Activated gamma-delta T cell treated with anti-CD3 and anti-CD28 coated beads, Interleukin-2, amount 50 U/mL, for 16 hours (primary cell): ENCODE measurements at places on chromosomes 7 and 10.

GRCh38 chr7:143493751-143494150 lies 16.1 kb downstream of the TAS2R41 start:
- DNase-seq, result no peak

- DNase-seq, result no peak
These were observed 112.8 kb downstream of the CDK14 start for GRCh38 chr7:90708841-90709317.

GRCh38 chr7:93147363-93147762 lies 822 bp downstream of the SAMD9L start:
- DNase-seq, result peak; percentile 13

GRCh38 chr7:18566829-18567228 lies 71.3 kb downstream of the HDAC9 start:
- DNase-seq, result no peak

GRCh38 chr7:27695096-27695495 lies 32.4 kb upstream of the HIBADH start:
- DNase-seq, result no peak

DNA sequence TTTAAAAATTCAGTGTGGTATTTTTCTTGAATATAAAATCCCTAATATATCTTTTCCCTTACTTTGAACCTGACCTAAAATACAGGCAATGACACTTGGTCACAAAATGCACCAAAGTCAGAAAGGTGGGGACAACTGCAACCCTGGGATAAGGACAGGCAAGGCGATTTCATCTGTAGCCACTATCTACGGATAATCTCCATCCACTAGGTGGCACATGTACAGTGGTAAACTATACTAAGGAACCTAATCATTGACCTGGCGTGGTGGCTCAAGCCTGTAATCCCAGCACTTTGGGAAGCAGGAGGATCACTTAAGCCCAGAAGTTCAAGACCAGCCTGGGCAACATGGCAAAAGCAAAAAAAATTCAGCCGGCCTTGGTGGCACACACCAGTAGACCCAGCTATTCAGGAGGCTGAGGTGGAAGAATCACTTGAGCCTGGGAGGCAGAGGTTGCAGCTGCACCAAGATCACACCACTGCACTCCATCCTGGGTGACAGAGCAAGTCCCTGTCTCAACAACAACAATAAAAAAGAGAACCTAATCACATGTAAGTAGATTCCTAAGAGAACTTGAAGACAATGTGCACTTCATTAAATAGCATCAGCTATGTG lies 98.9 kb downstream of the KMT2C start:
- no peak for DNase-seq

GRCh38 chr7:77975672-77976480 lies 177.3 kb downstream of the PHTF2 start:
- no peak for DNase-seq

- no peak for DNase-seq
These were observed 145.7 kb downstream of the C10orf105 start for GRCh38 chr10:71573562-71574518.

- DNase-seq, result no peak
These were observed 29.6 kb downstream of the DMBT1 start for GRCh38 chr10:122590153-122590552.

GRCh38 chr7:138097064-138097741 lies 20.9 kb downstream of the AKR1D1 start:
- no peak for DNase-seq

DNA sequence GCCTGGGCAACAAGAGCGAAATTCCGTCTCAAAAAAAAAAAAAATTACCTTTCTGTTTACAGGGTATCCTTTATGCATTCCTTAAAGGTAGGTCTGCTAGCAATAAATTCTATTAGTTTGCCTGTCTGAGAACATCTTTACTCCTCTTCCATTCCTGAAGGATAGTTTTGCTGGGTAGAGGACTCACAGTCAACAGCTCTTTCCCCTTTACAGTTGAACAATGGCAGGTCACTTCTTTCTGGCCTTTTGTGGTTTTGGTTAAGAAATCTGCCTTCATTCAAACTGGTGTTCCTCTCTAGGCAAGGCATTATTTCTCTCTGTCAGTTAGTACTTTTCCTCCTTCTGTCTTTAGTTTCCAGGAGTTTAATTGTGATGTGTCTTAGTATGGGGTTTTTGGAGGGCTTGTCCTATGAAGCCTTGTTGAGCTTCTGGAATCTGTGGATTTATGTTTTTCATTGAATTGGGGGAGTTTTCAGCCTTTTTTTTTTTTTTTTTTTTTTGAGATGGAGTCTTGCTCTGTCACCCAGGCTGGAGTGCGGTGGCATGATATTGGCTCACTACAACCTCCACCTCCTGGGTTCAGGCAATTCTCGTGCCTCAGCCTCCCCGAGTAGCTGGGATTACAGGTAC lies 4.8 kb upstream of the DNAAF5 start:
- no peak for DNase-seq

GRCh38 chr7:78195281-78195680 lies 396.7 kb downstream of the PHTF2 start:
- DNase-seq, result no peak

DNA sequence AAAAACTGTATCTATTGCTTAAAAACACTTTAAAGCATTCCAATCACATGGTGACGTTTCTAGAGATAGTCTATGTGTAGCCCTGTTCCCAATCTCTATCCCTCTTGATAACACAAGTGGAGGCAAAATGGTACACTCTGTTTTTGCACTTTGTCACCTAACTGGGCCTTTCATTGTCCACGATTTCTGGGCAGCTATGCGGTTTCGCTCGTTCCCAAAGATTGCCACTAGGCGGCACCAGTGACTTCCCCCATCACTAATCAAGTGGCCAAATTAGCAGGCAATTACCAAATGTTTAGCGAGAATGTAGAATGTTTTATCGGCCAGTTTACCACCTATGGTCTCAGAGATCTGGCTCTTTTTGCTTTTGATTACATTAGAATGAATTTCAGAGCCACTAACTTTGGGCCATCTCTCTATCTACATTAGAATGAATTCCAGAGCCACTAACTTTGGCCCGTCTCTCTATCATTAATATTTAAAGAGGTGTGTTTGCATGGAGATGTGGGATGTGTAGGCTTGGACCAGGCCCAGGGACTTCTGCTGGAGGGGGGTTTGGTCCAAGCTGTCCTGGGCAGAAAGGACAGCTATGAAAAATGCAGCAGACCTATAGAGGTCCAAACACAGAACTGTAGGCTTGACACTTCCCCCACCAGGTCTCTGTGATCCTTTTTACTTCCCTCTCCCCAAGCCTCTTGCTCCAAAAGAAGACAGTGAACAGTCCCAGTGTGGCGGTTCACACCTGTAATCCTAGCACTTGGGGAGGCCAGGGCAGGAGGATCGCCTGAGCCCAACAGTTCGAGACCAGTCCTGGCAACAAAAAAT lies 90.1 kb downstream of the EPC1 start:
- peak; percentile 43 for DNase-seq

- no peak for DNase-seq
These were observed 12.2 kb downstream of the LZTS2 start for GRCh38 chr10:101011517-101012423.

DNA sequence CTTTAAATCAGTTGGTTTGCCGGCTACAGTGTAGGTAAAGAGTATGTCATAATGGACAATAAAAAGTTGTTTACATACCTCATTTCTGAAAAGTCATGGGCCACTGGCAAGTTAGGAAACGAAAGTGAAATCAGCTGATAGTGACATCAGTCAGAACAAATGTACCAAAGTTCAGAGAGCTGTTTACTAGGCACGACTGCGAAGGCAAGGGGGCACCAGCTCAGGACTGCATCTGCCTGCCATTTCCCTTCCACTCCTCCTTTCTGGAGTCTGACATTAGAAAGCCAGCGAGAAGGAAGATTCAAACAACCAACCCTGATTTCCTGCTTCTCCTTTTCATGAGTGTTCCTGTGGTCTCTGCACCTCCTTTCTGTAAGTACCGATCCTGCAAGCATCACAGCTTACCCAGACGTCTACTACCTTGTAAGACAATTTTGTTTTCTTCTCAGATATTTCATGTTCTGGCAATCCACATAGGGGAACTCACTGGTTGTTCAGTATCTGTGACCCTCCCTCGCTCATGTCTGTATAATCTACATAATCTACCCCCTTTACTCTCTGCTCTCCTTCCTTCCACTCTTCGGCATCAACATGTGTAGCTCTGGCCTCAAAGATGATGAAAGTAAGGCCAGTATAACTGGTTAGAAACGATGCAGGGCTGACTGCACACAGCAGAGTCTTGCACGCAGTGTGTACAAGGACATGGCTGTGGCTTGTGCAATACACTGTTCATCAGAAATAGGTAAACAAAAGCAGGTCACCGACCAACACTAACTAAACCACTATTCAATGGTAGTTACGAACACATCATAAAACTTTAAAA lies at the start of gene TMEM140:
TSS of gene TMEM140 (plus strand) at position 174 of the 823 bp plus-strand sequence. CDS start 16,370 bp downstream, outside the sequence.
- DNase-seq, result peak; percentile 45

DNA sequence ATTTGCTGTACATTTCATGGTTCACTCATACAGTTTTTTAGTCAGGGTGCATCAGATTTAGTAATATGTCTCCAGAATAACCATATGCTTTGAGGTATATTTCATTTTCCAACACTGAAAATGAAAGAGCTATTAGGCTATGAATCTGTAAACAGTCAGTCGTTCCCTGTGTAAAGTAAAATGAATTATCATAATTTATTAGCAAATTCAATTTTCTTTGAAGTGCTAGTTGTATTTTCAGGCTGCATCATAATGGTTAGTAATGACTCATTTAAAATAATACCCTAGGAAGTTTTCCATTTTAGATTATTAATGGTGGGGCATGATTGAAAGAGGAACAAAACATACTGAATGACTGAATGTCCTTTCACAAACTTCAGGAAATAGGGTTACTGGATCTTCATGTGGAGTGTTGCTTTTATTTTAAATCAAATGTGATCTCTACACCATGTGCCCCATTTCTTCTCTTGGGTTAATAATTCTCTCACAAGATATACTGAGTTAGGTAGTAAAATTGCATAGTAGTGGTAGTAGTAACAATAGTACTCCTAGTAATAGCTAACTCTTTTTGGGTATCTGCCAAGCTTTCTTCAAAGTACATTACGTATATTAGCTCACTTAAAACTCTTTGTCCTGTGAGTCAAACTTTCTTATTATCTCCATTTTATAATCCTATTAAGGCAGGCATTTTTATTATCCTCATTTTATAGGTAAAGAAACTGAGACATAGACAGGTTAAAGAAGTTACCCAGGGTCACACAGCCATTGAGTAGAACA lies 476.5 kb downstream of the SUGCT start:
- no peak for DNase-seq

DNA sequence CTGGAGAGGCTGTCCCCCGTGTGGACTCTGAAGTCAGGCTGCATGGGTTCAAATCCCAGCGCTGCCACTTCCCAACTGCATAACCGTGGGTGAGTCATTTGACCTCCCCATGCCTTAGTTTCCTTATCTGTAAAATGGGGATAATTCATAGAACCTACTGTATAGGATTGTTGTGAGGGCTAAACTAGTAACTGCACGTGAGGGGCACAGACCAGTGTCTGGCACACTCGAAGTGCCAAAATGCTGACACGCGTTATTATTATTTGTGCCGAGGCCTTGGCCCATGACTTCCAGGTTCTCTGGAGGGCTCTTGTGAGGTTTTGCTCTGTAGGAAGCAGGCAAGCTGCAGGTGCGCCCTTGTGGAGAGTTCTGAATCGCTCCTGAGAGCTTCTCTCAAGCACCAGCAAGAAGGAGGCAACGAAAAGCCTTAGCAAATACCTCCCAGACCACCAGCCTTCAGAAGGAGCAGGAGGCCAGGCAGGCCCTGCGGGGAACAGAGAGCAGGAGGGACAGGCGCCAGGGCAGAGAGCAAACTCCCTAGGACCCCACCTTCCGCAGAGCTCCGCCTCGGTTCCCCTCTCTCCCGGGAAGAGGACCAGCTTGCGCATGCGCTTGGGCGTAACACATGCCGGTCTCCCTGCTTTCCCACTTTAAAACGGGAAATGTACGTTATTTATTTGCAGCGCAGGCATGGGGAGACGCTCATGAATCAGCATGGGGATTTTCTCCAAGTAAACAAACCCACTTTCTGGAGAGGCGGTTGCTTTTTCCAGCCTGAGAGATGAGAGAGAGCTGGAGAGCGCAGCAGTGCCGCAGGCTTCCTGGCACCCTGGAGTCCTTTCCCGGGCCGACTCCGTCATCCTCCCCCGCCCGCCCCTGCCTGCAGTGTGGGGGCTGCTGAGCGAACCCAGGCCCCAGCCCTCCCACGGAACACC lies 39.6 kb downstream of the SORCS3 start:
- DNase-seq, result no peak

DNA sequence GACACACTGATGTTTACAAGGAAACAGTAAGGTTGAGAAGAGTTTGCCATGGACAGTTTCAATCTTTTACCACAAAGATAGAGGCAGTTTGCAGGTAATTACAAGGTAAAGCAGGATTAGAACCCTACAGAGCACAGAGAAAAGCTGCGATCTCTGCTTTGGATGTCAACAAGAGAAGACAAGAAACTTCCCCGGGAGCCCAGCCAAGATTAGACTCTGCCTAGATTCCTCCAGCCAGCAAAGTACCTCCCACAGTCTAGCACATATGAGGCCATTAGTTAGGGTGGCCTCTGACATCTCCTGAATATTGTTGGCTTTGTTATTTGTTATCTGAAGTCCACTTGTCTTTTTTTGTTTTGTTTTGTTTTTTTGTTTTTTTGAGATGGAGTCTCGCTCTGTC lies 178.1 kb downstream of the CALN1 start:
- no peak for DNase-seq

DNA sequence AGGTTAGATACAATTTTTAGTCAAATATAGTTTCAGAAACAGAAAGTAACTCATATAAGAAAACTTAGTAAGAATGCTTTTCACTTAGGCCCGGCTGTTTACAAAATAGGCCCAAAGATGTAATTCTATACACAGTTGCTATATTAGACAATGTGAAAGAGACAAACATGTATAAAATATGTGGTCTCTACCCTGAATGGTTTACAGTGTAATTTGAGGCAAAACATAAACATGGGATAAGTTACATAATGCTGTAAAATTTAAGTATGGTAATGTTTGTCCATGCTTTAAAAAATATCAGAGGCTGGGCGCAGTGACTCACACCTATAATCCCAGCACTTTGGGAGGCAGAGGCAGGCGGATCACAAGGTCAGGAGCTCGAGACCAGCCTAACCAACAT lies 18.7 kb downstream of the KRIT1 start:
- no peak for DNase-seq

- no peak for DNase-seq
These were observed 44.3 kb upstream of the FXYD4 start for GRCh38 chr10:43327171-43327570.

DNA sequence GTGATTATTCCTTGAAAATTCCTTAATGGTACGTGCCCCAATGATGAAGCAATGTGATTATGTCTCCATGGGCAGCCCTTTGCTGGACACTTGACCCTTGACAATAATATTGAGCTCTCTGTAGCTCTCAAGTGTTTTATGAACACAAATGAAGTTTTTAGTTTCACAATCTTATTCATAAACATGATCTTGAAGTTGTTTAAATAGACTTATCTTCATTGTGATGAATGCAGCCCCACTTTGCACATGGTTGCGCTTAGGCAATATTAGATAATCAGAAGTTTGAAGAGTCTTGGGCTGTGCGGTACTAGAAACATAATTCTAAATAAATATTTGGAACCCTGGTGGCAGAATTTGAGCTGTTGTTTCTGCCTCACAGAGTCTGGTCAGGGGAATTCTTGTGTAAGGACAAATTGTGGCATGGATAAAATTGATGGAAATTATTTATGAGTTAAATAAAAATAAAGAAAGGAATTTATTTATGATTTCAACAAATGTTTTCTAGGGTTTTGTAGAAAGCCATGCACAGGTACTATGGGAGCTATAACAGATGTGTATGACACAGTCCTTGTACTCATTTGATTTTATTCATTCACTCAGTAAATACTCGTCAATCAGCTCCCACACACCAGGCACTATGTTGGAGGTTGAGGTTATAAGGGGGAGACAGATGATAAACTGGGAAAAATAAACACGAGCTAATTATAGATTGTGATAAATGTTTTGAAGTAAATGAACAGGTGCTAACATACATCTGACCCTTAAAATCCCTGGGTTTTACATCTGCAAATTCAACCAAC lies 217.9 kb downstream of the GALNT17 start:
- DNase-seq, result no peak
